ENCODE measurements at places on chromosomes 5 and 9.
A peak's percentile ranks its signal among the peaks of the same experiment; 100 is the strongest.

DNA sequence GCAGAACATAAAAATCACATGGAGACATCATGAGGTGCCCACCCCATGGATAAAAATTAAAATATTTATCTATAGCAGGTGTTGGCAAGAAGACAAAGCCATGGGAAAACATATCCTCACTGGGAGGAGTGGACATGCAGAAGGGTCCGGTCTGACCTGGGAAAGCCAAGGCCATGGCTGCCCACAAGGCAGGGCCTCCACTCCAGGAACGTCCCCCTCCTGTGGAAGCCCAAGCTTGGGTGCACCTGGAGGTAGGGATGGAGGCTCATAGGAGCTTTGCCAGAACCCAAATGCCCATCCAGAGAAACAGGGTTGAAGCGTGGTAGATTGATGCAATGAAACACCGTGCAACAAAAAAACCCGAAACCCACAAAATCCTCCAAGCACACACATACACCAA, 81.4 kb upstream of the COL5A1 start:
- no peak for DNase-seq

DNA sequence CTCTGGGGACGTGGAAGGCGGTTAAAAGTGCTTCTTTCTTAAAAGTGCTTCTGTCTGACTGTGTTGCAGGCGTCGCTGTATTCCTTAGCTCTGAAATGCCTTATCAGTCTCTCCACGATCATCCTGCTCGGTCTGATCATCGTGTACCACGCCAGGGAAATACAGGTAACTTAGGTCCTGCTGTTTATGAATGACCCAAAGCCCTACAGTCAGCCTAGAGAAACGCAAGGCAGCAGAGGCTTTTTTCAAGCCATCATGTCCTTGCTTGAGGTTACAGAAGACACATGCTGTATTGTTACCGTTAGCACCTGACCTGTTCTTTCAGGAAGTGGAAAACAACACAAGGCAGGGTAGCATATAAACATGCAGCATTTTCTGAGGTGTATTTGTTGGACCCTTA, 2.0 kb downstream of the KCNN2 start:
- no peak for DNase-seq

DNA sequence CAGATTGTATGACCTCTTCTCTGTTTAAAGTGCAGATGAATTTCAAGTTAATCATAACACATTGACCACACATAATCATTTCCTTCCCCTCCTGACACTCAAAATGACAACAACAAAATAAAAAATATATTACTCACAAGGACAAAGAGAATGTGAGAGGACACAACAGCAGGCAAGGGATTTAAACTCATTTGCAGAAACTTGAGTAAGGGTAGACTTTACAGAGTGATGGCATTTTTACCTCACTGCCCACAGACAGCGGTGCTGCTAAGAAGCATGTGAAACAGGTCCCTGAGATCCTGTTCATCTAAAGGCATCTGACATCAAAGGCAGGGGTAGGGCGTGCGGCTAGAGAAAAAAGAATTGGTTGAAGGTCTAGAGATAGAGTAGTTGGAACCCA, 99.0 kb downstream of the TRIM36 start:
- DNase-seq = no peak

DNA sequence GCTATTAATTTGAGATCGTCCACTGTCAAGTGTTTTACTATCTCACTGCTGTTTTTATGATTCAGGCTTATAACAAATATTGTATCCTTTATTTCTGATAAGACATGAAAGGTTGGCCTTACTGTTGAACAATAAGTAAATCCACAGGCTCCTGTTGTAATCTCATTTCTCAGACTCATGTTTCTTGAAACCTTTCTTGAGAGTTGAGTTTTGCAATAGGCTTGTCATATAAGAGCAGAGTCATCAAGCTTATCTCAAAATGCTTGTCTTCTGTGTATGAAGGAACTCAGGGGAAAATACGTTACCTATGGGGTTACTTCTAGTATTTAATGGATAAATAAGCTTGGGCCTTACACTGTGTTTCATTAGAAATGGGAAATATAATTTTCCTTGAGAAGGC, 9.2 kb upstream of the TLX3 start:
- no peak for DNase-seq

GRCh38 chr9:4508246-4508906, 18.1 kb downstream of the SLC1A1 start:
- DNase-seq = no peak

- DNase-seq = no peak
Measured at GRCh38 chr9:91606255-91606995, 182.8 kb upstream of the NFIL3 start.

- DNase-seq = peak; percentile 92
Measured at GRCh38 chr5:171840711-171841522, 55.3 kb downstream of the SMIM23 start.

All from hematopoietic multipotent progenitor cell treated with erythropoietin and hydrocortisone succinate and interleukin-3 and kit ligand, for 8 days (in vitro differentiated cells).